Mucosa of descending colon (tissue), 3 donors: ENCODE measurements at places on chromosomes 16 and 17. TPM values are rescaled to one million over a fixed set of nuclear protein-coding genes. Genes with fewer than 3 reads are reported as not detected.
A peak's percentile ranks its signal among the peaks of the same experiment; 100 is the strongest.

- no peak for DNase-seq
Observed at GRCh38 chr16:64253096-64253495, 868.8 kb downstream of the CDH11 start.

GRCh38 chr17:179781-180380 is 1.6 kb downstream of the DOC2B start:
- no peak for DNase-seq

DNA sequence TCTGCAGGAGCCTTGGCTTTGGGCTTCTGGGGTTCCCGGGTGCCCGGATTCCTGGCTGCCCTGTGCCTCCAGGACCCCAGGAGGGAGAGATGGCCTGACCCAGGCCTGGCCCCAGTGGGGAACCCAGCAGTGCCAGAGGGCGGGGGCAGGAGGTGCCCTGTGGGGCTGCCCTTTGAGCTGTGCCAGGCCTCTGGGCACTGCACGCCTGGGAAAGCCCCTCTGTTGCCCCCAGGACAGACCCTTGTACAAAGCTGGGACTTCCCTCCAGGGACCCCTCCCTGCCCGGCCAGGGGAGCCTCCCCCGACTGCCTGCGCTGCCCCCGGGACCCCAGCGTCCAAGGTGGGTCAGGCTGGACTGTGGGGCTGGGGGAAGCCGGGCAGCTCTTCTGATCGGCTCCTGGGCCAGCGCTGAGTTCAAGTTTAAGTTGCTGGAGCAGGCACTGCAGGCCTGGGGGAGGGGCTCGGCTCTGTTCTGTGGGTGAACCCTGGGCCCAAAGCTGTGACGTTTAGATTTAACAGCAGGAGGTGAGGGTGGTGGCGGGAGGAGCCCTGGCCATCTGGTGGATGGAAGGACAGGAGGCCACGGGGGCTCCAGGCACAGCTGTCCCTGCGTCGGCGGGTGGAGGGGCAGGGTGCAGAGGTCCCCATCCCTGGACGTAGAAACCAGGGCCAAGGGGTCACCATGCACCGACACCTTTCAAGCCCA is 27.6 kb upstream of the C1QTNF8 start:
- DNase-seq: no peak

DNA sequence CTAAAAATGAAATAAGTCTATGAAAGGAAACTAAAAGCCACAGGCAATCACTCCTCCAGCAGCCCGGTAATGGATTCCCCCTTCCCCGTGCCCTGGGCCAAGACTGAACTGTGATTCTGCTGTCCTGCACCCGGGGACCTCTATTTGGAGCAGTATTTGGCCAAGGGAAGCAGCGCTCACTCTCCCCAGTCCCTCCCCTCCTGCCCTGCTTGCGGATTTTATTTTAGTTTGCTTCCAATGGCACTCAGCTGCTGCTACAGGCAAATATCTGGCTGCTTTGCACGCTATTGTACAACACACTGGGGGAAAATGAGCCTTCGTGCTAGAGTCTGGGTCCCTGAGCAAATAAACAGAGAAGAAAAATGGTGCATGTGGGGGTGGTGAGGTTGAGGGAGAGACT is 975.7 kb upstream of the RBFOX1 start:
- no peak for DNase-seq

GRCh38 chr17:74861662-74862107 is 2.0 kb upstream of the GRIN2C start:
- no peak for DNase-seq

- DNase-seq: no peak
Observed at GRCh38 chr16:87414251-87414680, 22.1 kb downstream of the MAP1LC3B start.

GRCh38 chr17:66525338-66525737 is 222.9 kb downstream of the PRKCA start:
- DNase-seq: no peak

- DNase-seq: peak; percentile 70
Observed at GRCh38 chr17:76492123-76492988, 8.9 kb downstream of the RHBDF2 start.

DNA sequence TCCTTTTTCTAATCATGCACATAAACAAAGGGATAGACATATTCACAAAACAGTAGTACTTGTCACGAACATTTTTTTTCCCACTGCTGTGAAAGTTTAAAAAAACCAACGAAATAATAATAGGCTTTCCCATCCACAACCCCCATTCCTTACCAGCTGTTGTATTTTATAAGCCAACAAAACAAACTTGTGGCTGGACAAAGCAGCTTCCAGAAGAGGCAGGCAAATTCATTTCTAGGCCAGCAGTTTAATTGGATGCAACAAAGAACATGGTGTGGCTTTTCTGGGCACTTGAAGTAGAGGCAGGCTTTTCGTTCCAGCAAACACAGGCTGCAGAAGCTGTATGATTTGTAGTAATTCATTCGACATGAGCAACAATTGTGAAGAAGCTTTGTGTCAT is 56.0 kb upstream of the FAM20A start:
- DNase-seq: no peak

GRCh38 chr16:49556606-49557446 is 183.2 kb downstream of the C16orf78 start:
- no peak for DNase-seq

DNA sequence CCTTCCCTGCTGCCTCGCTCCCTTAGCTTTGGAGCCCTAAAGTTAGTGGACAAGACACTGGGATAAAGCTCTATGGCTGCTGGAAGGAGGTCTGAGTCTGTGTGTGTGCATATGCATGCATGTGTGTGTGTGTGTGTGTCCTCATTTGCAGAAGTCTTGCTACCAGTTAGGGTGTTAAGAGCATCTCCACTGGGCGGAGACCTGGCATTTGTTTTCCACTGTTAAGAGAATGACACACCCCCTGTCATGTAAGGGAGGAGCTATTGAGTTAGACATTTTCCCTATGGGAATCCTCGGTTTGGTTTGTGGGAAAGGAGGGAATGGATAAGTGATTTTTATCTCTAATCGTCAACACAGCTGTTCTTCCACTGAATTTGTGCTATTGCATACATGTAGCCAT is 24.8 kb upstream of the ARHGAP23 start:
- peak; percentile 28 for DNase-seq

DNA sequence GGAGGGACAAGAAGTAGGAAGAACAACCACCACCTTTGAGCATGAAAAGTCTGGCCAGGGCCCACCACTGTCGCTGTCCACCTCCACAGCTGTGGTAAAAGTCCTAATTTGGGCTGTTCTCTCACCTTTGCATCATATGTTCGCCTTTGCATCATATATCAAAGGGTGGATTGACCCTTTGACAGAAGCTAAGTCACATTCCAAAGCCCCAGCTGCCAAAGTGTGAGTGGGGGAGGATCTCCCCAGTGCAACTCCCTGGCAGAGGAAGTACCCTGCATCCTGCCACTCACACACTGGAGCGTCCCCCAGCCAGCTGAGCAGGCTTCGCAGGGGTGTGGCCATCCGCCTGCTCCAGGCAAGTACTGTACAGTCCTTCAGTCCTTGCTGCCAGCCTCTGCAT is 12.7 kb upstream of the SPECC1 start:
- DNase-seq: no peak

- peak; percentile 51 for DNase-seq
Observed at GRCh38 chr16:4743226-4743878, 9.0 kb downstream of the DNAAF8 start.

GRCh38 chr17:57044976-57045867 is 39.8 kb upstream of the AKAP1 start:
- DNase-seq: no peak

DNA sequence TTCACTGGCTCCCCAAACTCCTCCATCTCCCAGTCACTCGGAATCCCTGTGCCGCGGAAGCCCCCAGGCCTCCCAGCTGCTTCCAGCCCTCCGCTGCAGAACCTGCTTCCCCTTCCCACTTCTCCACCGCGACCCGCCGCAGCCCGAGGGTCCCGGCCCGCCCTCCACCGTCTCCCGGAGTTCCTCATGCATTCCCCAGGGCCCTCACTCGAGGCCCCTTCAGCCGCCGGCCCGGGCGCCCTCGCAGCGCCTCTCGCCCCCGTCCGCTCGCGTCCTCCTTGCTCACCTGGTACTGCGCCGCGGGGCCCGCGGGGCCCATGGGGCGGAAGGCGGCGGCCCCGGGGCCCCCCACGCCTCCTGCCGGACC is 329 bp downstream of the SMARCD2 start:
- peak; percentile 77 for DNase-seq

The NACA2 gene
- total RNA-seq: not detected

The TSNAXIP1 gene
- 2.0 TPM for total RNA-seq

The IGFALS gene
- 1.9 TPM for total RNA-seq

The CIBAR2 gene
- not detected for total RNA-seq

The FNDC8 gene
- not detected for total RNA-seq

The ASPHD1 gene
- total RNA-seq: 1.9 TPM

The PRR15L gene
- total RNA-seq: 243 TPM

The VASN gene
- total RNA-seq: 5.1 TPM

The PRSS27 gene
- 1.4 TPM for total RNA-seq

The TNFRSF13B gene
- 0.38 TPM for total RNA-seq

The ZNF205 gene
- 10.2 TPM for total RNA-seq

The TPSG1 gene
- total RNA-seq: 61.3 TPM

The TMEM100 gene
- 7.5 TPM for total RNA-seq
